ENCODE measurements at places on chromosomes 2 and 18.

DNA sequence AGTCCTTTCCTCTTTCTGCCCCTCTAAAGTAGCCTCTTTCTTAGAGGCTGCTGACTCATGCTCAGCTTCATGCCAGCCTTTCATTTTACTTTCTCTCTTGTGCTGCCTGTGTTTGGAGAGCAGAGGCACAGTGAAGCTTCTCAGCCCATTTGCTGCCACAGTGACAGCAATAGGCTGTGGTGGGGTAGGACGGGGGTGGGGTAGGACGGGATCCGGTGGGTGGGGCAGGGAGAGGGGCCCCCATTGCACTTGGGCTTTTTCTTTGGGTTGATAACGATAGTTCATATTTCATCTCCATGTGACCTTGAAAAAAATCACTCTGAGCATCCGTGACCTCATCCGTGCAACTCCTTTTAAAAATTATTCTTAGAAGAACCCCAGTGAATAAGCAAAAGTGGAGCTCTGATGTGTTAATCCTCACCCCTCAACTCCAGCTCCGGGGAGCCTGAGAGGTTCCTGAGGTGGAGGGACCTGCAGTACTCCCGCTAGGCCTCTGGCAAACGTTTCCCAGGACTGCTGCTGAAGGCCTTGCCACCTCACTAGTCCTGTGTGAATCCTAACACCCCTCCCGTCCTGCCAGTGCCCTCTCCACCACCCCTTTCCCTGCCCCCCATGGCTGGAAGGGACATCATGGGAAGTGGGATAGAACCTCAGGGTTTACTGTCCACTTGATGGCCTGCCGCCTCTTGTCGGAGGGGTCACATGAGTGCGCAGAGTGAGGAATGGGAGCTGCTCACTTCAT, 70.8 kb downstream of the INPP4A start:
- DNase-seq: peak; percentile 65

- DNase-seq: peak; percentile 62
Observed at GRCh38 chr18:31506024-31506742, 8.2 kb downstream of the DSG2 start.

GRCh38 chr2:199727306-199727705, 123.7 kb downstream of the FTCDNL1 start:
- no peak for DNase-seq

DNA sequence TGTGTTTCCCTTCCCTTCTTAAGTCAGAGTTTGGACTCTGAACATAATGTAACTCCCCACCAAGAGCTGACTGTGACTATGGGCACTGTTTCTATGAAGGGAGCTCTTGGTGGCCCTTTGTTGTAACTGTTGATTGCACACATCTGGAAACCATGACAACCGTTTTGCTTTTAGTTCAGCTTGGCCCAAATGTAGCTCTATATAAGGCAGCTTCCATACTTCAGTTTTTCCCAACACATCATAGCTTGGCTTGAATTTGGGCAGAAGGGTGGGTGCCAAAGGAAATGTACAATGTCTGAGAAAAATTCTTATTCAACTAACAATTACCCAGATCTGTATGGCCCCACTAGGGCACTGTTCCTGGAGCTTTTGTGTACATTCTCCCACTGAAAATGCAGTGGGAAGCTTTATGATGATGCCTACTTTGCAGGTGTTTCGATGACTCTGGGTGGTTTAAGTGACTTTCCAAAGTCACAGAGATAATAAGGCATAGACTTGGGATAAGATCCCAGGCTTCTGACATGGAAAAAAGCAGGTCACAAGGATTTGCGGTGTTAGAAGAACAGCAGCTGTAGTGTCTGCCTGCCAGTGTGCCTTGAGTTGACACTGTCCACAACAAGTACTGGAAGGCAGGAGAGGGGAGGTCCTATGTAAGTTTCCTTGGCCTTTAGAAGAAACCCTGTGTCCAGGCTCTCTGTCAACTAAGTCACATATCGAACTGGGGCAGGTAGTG, 2.4 kb upstream of the CETN1 start:
- DNase-seq: peak; percentile 17

DNA sequence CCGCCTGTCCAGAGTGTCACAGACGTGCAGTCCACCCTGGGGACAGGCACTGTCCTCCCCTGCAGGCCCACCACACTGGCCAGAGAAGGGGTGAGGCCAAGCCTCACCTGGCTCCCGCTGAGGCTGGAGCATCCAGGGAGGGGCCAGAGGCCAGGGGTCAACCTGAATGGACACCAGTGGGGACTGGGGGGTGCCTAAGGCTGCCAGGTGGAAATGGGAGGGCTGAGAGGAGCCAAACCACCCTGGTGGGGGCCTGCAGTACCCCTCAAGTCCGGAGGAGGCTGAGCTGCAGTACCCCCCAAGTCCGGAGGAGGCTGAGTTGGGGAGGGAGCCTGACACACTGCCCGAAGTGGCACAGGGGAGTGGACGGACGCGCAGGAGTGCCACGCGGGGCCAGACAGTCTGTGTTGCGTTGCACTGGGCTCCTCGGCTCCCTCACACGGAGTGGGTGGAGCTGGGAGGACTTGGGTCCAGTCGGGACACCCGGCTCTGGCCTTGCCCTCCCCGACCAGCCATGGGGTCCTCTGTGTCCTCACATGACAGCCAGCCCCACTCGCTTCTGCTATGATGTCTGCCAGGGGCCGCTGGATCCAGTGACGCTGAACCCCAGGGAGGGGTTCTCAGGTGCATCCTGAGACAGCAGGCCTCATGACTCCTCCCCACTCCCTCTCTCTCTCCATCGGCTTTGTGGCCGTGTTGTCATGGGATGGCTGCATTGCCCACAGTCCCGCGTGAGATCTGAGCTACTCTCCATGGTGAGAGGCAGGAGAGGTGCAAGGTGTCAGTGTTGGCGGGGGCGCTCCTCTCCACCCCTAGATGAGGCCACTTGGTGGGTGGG, 22.3 kb upstream of the GPC1 start:
- DNase-seq: no peak

GRCh38 chr2:19070886-19071285, 287.5 kb downstream of the OSR1 start:
- no peak for DNase-seq

DNA sequence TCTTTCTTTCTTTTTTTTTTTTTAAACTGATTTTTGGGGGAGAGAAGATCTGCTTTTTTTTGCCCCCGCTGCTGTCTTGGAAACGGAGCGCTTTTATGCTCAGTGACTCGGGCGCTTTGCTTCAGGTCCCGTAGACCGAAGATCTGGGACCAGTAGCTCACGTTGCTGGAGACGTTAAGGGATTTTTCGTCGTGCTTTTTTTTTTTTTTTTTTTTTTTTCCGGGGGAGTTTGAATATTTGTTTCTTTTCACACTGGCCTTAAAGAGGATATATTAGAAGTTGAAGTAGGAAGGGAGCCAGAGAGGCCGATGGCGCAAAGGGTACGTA, 587 bp downstream of the MEIS1 start:
- no peak for DNase-seq

DNA sequence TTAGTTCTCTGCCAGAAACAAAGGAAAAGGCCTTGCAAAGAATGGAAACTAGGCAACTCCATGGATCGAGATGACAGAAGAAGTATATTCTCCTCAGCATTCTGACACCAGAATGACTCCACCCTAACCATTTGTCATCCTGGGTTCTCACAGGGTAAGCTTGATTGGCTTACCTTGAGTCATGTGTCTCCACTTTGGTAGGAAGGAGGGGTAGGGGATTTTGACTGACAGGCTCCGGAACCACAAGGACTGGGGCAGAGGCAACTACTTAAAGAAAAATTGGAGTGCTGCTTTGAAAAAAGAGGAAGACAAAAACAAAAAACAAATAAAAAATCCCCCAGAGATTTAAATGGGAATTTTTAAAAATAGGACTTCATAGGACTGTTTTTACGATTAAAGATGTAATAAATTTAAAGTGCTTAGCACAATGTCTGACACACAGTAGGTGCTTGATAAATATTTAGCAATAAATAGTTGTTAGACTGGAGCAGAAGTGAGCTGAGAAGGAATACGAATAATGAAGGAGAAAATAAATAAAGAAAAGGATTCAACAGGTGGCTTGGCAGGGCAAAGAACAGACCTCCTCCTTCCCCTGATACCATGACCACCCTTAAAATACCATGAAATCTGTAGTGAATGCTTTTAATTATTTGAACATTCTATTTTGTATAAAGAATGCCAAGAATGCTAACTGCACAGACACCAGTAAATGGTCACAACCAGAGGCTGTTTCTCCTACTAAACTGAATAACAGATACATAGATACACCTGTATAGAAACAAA, 230.2 kb downstream of the CDCA7 start:
- DNase-seq: no peak

- DNase-seq: no peak
Observed at GRCh38 chr2:38617301-38617700, 14.6 kb upstream of the HNRNPLL start.
